ENCODE measurements at places on chromosomes 2 and 18. TPM values are rescaled to one million over a fixed set of nuclear protein-coding genes. Genes with fewer than 3 reads are reported as not detected.

Gene CFC1
- not detected for total RNA-seq

Gene SPATA3
- not detected for total RNA-seq

Gene REG3A
- total RNA-seq = 2.8 TPM

Gene CYP27C1
- not detected for total RNA-seq

Gene FN1
- 8,882 TPM for total RNA-seq

Gene ZNF892
- total RNA-seq = 22.9 TPM

Gene ZNF804A
- 0.14 TPM for total RNA-seq

Gene OBSL1
- 151 TPM for total RNA-seq

Gene HOXD1
- total RNA-seq = 0.71 TPM

Gene RAB27B
- total RNA-seq = 0.95 TPM

Gene RESP18
- not detected for total RNA-seq

All from thoracic aorta (tissue), 2 donors.